ENCODE measurements at places on chromosomes 1 and 21.

GRCh38 chr1:66644331-66644730 is 107.9 kb upstream of the DYNLT5 start:
- no peak for DNase-seq

DNA sequence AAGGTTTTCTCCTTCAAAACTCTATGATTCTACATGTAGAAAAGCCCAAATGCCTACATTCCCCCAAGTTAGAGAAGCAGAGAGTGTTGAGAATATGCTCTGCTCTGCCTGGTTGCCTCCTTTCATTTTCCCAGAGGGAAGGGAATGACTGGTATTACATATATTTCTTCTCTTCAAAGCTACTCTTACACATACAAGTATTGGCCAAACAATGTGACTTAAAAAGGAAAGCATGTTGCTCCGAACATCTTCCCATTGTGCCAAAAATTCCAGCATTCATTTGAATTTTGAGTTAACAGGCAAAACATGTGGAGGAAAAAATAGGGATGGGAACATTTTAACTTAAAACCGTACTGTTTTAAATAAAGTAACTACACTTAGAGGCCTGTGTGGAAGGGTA is 125.2 kb downstream of the COQ8A start:
- no peak for DNase-seq

- DNase-seq = no peak
Measured at GRCh38 chr1:85195703-85196102, 5.1 kb downstream of the SYDE2 start.

DNA sequence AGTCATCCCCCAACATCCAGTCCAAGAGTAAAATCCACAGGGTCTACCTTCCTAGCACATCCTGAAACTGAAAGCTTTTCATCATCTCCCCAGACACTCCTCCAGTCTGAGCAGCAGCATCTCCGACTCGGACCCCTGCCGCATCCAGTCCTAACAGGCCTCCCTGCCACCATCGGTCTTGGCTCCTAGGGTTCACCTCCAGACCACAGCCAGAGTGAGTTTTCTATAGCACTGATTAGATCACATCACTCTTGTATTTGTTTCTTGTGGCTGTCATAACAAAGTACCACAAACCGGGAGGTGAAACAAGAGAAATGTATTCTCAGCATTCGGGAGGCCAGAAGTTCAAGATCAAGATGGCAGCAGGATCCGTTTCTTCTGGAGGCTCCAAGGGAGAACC is 187.8 kb downstream of the TOMM20 start:
- no peak for DNase-seq

DNA sequence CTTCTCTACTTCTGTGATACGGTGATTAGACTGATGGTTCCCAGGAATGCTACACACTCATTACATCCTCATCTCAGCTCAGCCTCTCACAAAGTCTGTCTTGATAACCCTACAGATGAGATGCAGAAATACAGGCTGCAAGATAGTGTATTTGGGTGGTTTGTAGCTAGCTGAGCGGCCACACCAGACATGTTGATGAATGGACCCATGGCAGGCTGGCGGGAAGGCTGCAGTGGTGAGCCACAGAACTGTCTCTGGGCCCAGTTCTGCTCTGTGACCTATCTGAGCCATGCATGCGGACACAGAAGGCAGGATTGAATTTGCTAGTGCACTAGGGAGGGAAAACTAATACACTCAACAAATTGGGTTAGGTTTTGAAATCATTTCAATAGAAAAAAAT is 71.9 kb downstream of the LRRN2 start:
- DNase-seq = no peak

- no peak for DNase-seq
Measured at GRCh38 chr1:114126261-114127095, 27.2 kb downstream of the SYT6 start.

- DNase-seq = no peak
Measured at GRCh38 chr1:236072001-236072400, 7.1 kb upstream of the NID1 start.

GRCh38 chr21:27578741-27579265 is 611.9 kb upstream of the ADAMTS5 start:
- DNase-seq = no peak

GRCh38 chr1:184800876-184801275 is 46.2 kb upstream of the EDEM3 start:
- no peak for DNase-seq
